ENCODE measurements at places on chromosomes 4 and X.
A peak's percentile ranks its signal among the peaks of the same experiment; 100 is the strongest.

DNA sequence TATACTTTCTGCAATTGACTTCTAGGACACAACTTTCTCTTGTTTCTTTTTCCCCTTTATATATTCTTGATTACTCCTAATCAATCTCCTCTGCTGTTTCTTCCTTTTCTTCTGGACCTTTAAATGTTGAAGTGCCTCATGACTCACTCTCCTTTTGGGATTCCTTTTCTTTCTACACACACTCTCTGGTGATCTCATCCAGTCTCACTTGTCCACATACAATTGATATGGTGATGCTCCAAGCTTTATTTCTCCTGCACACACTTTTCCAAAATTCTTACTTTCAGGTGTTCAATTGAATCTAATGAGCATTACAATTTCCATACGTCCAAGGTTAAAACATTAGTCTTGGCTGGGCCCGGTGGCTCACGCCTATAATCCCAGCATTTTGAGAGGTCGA, 794.8 kb upstream of the EPHA5 start:
- no peak for DNase-seq

GRCh38 chrX:3815896-3816664, 102.6 kb upstream of the PRKX start:
- DNase-seq: peak; percentile 23

DNA sequence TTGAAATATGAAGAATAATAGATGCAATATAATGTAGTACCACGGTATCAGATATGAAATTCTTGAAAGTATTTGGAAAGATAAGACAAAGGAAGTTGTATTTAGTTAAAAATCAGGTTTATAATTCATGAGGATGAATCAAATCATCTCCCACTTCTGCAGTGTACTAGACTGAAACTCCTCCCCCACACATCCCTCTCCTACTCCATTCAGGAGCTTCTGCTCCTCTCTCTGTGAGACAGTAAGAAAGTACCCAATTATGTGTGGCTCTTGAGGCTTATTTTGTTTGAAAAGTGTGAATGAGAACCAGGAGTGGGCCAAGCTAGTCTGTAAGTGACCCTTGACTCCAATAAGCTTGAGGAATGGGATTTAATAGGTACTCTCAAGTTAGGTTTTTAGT, 9.5 kb downstream of the SLAIN2 start:
- no peak for DNase-seq

DNA sequence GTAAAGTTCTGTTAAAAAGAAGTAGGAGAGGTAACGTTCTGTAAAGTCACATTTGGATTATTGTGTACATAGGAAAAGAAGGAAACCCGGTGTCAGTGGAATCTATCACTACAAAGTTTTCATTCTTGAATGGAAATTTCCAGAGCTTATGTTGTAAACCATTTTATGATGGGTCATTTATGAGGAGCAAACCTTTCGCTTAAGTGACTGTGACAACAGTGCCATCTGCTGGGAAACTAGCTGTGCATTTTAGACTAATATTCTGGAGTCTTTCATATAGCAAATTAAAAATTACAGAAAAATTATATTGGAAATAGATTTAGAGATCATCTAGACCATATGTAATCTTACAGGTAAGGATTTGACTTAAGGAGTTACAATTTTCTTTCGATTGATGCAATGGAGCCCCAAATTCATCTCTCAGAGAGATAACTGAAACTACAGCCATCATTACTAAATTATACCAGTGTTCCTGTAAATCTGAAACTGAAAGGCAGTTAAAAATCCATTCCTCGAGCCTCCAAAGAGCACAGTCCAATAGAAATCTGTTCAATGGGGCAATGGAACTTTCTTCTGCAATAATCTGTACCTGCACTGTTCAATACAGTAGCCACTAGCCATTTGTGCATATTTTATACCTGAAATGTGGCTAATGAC, 26.9 kb downstream of the ASB9 start:
- peak; percentile 9 for DNase-seq

- DNase-seq: no peak
Measured at GRCh38 chr4:59583845-59584568, 1616.1 kb upstream of the ADGRL3 start.

- no peak for DNase-seq
Measured at GRCh38 chr4:55547918-55548317, 1.2 kb upstream of the CLOCK start.

DNA sequence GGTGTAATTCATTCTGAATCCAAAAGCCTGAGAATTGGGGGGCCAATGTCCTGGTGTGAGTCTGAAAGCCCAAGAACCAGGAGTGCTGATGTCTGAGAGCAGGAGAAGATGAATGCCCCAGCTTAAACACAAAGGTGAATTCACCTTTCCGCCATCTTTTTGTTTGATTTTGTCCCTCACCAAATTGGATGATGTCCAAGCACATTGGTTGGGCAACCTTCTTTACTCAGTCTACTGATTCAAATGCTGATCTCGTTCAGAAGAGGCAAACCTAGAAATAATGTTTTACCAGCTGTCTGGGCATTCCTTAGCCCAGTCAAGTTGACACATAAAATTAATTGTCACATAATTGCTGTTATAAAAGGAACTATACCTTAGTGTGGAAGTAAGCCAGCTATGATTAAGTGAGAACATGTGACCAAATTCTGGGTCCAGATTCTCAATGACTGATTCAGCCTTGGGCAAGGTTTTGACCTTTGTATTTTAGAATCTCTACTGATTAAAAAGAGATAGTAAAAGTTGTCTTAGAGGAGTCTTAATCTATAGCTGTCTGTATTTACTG, 34.5 kb upstream of the SLC4A4 start:
- no peak for DNase-seq

- DNase-seq: no peak
Measured at GRCh38 chr4:52173470-52174045, 122.5 kb downstream of the SPATA18 start.

DNA sequence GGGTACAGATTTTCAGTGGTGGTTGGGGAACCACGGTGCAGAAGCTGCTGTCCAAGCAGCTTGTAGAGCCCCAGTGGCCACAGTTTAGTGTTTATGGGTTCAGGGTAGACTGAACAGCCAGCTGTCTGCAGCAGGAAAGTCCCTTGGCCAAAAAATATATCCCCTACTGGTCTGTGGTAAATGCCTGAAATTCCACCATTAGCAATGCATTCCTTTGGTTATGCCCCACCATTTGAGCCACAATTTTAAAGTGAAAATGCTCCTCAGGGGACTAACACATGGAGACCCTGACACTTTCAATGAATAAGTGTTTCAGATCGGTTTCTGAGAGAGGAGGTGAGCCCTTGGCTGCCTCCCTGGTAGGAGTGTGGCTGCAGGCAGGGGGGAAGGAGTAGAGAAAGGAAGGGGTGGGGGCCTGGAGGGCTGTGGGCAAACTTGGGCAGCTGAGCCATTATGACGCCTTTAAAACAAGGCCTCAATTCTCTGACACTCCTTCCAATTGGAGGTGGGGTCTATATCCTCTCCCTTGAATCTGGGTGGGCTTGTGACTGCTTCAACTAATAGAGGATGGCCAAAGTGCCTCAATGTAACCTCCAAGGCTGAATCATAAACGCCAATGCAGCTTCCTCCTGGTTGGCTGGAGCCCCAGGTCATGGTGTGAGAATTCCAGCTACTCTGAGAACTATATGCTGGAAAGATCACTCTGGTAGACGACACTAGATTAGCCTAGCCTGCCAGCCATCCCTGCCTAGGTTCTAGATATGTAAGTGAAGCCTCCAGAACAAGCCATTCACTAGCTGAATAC, 75.8 kb upstream of the ATP6AP2 start:
- no peak for DNase-seq

GRCh38 chrX:77693594-77693993, 92.4 kb downstream of the ATRX start:
- DNase-seq: no peak

DNA sequence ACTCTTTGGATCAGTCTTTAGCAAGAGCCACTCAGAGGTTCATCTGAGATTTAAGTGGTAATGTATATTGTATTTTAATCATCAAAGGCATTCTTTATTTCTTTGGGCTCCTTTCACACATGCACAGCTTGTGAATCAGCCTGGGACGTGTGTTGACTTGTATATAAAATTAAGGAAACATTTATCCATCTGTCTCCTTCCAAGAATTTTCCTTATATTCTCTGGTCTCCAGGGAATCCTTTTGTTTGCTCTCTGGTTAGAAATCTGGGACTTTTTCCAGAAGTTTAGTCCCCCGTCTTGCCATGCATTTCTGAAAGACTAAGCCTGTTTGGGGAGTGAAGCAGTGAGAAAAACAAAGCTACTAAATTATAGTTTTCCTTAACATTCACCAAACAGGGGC, 212.3 kb downstream of the DCAF12L2 start:
- DNase-seq: no peak

DNA sequence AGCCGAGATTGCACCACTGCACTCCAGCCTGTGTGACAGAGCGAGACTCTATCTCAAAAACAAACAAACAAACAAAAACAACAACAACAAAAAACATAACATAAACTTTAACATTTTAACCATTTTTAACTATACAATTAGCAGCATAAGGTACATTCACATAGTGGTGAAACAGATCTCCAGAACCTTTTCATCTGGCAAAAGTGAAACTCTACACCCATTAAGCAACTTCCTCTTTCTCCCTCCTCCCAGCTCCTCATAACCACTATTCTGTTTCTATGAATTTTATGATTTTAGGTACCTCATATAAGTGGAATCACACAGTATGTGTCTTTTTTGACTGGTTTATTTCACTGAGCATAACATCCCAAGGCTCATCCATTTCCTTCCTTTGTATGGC, 103.6 kb downstream of the FAM13A start:
- no peak for DNase-seq

GRCh38 chrX:130649738-130650137, 248.0 kb downstream of the RBMX2 start:
- DNase-seq: no peak

GRCh38 chr4:54659749-54660535, 2.2 kb downstream of the KIT start:
- DNase-seq: no peak

GRCh38 chrX:133570549-133570948, 155.3 kb upstream of the GPC4 start:
- DNase-seq: no peak

DNA sequence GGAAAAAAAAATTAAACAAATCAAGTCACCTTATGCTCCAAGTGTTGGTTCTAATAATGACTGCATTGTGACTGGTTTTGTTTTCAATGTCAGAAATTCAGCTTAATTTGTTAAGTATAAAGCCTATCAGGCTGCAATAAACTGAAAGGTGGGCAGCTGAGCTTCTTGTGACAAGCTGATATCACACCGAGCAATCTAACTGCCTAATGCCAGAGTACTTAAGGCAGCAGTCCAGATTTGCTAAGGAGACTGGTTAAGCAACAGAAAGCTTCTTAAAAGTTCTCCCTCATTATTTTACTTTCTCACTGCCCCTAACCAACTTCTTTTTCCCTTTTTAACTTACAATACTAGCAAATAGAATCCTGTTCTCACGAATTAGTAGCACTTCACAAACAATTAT, 201.0 kb downstream of the MAB21L2 start:
- no peak for DNase-seq

Measured in activated T-helper 9 cell treated with anti-CD3 and anti-CD28 coated beads, Interleukin-2, amount 50 U/mL, for 16 hours (primary cell).